ENCODE measurements at places on chromosomes 6 and 20. TPM values are rescaled to one million over a fixed set of nuclear protein-coding genes. Genes with fewer than 3 reads are reported as not detected.

The GPR6 gene
- not detected for total RNA-seq

The CALHM4 gene
- not detected for total RNA-seq

The CLPSL2 gene
- 1.2 TPM for total RNA-seq

The PPP1R3G gene
- total RNA-seq: 1.4 TPM

The KIF13A gene
- 20.3 TPM for total RNA-seq

The TSPO2 gene
- not detected for total RNA-seq

The ADISSP gene
- total RNA-seq: 176 TPM

The C6orf118 gene
- total RNA-seq: 0.17 TPM

The ELOVL2 gene
- total RNA-seq: 6.8 TPM

The SIRPB2 gene
- total RNA-seq: 0.06 TPM

The C20orf204 gene
- total RNA-seq: 0.62 TPM

The NUP153 gene
- 29.8 TPM for total RNA-seq

The MOG gene
- total RNA-seq: not detected

The MLN gene
- not detected for total RNA-seq

The CFAP206 gene
- total RNA-seq: 0.13 TPM

The MUC21 gene
- total RNA-seq: not detected

The DEFB127 gene
- not detected for total RNA-seq

The SSTR4 gene
- 0.12 TPM for total RNA-seq

The FAM217A gene
- not detected for total RNA-seq

The KCNK15 gene
- total RNA-seq: 0.74 TPM

The MYCT1 gene
- total RNA-seq: 0.03 TPM

The HMGCLL1 gene
- 0.12 TPM for total RNA-seq

The PSORS1C2 gene
- not detected for total RNA-seq
